ENCODE measurements at places on chromosomes 12 and 14. TPM values are rescaled to one million over a fixed set of nuclear protein-coding genes. Genes with fewer than 3 reads are reported as not detected.

DNA sequence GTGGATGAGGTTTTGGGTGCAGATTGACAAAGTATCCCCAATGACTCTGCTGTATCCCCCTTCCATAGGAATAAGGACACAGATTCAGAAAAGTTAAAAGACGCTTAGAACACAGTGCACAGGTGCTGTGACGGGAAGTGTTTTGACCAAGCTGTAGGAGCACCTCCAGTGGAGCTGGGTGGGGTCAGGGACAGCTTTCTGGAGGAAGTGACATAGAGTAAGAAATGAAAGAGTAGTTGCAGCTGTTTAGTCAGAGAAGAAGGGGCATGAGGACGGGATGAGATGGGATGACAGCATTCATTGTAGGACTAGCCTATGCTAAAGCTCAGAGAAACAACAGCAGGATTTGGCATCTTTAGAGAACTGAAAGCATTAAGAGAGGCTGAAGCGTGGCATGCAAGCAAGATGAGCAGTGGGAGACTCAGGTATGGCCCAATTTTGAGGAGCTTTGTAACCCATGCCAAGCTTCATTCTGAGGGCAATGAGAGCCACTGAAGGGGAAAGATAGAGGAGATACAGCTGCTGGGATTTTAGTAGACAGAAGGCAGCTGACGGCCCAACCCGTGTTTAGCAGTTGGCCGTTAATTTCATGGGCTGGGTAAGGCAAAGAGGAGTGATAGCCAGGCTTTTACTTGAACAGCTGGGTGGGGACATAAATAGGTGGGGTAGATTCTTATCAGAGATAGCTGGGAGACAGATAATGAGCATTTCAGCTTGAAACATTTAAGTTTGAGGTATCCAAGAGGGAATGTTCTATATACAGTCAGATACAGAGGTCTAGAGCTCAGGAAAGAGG, 131.8 kb upstream of the KRAS start:
- DNase-seq = no peak

DNA sequence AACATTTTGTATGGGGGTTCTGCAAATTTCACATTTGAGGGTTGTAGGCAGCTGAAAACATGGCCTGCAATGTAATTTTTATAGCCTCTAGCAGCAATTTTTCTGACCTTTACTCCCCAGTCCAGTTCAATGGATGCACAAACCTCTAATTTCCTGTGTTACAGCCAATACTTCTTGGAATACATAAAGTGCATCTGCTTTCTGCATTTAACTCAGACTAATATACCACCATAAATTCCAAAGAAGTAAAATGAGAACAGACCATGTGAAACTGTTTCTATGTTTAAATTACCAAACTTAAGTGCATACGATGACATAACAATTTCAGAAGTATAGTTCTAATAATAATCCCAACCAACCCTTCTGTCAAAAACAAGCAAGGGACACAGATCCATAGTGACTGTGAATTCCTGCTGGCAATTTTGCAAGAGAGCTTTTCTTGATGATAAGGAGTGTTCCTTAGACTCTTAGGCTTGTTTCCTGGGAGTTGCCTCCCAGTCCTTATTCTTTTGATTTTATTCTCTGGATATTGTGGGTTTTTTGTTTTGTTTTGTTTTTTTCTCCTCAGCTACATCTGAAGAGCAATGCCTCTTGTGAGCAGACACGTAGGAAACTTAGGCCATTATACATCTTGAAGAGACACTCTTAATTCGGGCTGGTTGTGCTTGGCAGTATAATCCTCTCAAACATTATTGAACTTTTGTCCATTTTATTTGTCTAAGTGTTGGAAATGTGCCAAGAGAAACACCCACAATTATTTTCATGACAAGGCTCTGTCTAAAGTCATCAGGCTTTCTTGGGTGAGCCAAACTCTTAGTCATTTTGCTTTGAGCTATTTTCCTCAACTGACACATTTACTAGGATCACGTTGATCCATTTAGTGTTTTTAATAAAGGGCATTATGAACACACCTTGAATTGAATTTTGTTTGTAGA, 51.3 kb upstream of the RERGL start:
- no peak for DNase-seq

GRCh38 chr12:90229407-90230170, 521.0 kb upstream of the ATP2B1 start:
- no peak for DNase-seq

DNA sequence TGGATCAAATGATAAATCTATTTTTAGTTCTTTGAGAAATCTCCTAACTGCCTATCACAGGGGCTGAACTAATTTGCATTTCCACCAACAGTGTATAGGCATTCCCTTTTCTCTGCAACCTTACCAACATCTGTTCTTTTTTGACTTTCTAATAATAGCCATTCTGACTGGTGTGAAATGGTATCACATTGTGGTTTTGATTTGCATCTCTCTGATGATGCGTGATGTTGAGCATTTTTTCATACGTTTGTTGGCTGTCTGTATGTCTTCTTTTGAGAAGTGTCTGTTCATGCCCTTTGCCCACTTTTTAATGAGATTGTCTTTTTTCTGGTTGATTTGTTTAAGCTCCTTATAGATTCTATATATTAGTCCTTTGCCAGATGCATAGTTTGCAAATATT, 67.1 kb downstream of the IFNG-AS1 start:
- DNase-seq = no peak

The MYF5 gene
- not detected for total RNA-seq

GRCh38 chr12:50597200-50598195, 92.7 kb downstream of the DIP2B start:
- DNase-seq = no peak

The KLRC2 gene
- not detected for total RNA-seq

GRCh38 chr12:91059211-91059610, 1.4 kb upstream of the KERA start:
- no peak for DNase-seq

- DNase-seq = no peak
These were observed 20.7 kb downstream of the ASCL1 start for GRCh38 chr12:102977945-102978706.

GRCh38 chr12:12474931-12475795, 87.5 kb downstream of the DUSP16 start:
- no peak for DNase-seq

The SYNE2 gene
- 283 TPM for total RNA-seq

The E2F7 gene
- total RNA-seq = not detected
